ENCODE measurements at places on chromosomes 12 and 14.

GRCh38 chr14:33781236-33781635, 169.6 kb downstream of the EGLN3 start:
- DNase-seq, result no peak

- DNase-seq, result no peak
Measured at GRCh38 chr14:52735921-52736489, 6.0 kb downstream of the STYX start.

GRCh38 chr14:21997300-21997699, 323.7 kb upstream of the OR4E1 start:
- no peak for DNase-seq

GRCh38 chr14:56358851-56359614, 220.6 kb upstream of the TMEM260 start:
- DNase-seq, result no peak

- no peak for DNase-seq
Measured at GRCh38 chr14:101500061-101500460, 61.2 kb upstream of the DIO3 start.

- DNase-seq, result no peak
Measured at GRCh38 chr14:56554301-56554700, 25.3 kb upstream of the TMEM260 start.

- DNase-seq, result no peak
Measured at GRCh38 chr12:65269603-65270002, 8.9 kb upstream of the MSRB3 start.

GRCh38 chr14:105392131-105393090, 5.9 kb upstream of the TEX22 start:
- DNase-seq, result no peak

DNA sequence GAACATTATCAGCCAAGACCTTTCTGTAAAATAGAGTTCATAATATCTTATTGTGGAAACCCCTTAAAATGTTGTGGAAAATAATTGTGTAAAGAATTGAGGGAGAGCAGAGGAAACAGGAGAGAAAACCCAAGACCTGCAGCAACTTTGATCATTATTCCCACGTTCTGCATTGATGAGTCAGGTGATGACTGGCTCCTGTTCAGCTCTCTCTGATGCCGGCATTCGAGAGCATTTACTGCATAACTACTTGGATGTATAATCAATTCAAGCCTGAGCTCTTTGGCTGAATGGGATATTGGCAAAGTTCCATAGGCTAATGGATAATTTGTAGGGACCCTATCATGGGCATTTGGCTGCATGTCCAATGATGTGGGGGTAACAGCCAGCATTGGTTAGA, 176.3 kb upstream of the ARID2 start:
- DNase-seq, result no peak

DNA sequence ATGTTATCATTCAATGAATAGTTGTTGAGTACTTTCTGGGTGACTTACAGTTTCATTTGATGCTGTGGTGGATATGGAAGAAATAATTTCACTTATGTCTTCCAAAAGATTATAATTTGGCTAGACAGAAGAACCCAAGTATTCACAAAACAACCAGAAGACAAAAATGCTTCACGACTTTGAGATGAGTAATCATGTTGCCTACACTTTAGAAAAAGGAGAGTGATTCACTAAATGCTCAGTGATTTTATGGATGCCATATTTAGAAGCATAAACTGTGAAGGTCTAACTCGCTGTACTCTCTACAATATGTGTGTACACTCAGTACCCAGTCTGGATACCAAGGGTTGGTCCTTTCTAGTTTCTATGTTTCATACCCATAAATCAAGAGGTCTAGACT, 101.3 kb upstream of the E2F7 start:
- DNase-seq, result no peak

- DNase-seq, result no peak
Measured at GRCh38 chr12:131873293-131873692, 21.1 kb upstream of the ULK1 start.

- DNase-seq, result no peak
Measured at GRCh38 chr14:26594756-26595545, 2.9 kb downstream of the NOVA1 start.

DNA sequence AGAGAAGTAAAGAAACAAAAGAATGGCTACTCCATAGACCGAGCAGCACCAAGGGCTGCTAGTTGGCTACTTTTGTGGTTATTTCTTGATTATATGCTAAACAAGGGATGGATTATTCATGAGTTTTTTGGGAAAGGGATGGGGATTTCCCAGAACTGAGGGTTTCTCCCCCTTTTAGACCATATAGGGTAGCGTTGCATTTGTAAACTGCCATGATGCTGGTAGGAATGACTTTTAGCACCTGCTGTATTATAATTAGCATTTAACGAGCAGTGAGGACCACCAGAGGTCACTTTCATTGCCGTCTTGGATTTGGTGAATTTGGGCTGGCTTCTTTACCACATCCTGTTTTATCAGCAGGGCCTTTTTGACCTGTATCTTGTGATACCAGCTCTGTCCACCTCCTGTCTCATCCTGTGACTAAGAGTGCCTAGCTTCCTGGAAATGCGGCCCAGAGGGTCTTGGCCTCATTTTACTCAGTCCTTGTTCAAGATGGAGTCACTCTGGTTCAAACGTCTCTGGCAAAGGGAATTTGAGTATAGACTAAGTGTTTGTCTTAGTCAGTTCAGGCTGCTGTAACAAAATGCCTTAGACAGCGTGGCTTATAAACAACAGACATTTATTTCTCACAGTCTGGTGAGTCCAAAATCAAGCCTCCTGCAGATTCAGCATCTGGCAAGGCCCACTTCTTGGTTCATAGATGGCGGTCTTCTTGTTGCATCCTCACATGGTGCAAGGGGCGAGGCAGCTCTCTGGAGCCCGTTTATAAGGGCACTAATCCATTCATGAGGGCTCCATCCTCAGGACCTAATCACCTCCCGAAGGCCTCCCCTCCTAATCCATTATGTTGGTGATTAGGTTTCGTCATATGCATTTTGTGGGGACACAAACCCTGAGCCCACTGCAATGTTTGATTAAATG, 348.3 kb upstream of the SFSWAP start:
- DNase-seq, result no peak

GRCh38 chr12:118035190-118036041, 18.9 kb downstream of the RFC5 start:
- peak; percentile 17 for DNase-seq

GRCh38 chr12:111428728-111429175, 23.0 kb downstream of the SH2B3 start:
- DNase-seq, result peak; percentile 47

DNA sequence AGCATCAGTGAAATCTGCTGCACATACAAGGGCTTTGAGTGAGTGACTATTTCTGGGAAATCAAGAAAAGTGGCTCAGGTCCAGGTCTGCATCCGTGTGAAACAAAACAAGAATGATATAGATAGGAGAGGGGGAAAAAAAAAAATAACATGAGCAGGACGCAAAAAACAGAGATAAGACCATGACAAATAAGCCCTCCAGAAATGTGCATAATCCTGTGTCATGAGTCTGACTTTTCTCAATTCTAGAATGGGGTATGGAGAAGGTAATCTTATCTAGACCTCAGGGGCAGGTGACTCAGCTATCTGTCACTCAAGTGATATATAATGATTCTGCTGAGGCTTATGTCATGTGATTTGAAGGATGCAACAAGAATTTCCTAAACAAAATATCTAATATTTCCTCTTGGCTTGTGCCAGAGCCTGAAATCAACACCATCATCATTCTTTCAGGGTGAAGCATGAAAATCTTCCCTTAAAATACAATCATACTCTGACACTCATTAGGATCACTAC, 250.0 kb downstream of the PHLDA1 start:
- DNase-seq, result no peak

DNA sequence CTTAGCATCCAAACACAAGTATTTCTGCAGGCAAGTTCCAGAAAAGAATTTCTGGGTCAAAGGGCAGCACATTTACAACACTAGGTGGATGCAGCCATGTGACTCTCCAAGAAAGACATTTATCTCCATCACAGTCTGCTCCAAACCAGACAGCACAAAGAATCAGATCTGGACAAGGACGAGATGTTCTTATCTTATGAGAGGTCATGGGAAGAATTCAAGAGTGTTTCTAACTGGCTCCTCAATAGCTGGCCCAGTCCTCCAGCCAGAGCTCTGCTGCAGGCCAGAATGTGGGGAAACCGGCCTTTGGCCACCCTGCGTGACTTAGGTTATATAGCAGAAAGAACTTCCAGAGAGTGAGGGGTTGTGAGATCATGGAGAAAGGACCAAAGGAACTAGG, 17.4 kb downstream of the TMEM119 start:
- DNase-seq, result no peak

- DNase-seq, result peak; percentile 58
Measured at GRCh38 chr14:63840981-63841380, 11.8 kb upstream of the SYNE2 start.

- DNase-seq, result no peak
Measured at GRCh38 chr14:87840906-87841305, 152.1 kb downstream of the GALC start.

- DNase-seq, result no peak
Measured at GRCh38 chr12:82714427-82714826, 27.7 kb downstream of the TMTC2 start.

- DNase-seq, result no peak
Measured at GRCh38 chr12:123200414-123200813, 32.5 kb downstream of the MPHOSPH9 start.

GRCh38 chr12:14826491-14826890, 12.5 kb upstream of the SMCO3 start:
- no peak for DNase-seq

DNA sequence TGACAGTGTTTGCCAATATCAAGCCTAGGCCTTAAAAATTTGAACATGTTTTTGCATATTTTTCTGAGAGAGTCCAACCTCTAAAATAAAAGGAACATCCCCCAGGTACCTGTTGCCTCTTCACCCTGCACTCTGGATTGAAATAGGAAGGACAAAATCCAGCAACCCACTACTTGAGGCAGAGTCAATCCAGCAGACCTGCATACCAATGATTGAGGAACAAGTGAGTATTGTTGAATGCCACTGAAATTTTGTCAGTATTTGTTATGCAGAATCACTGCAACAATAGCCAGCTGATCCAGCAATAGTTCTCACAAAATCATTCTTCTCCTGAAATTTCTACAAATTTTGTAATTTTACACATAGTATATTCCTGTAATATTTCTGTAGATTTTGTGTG, 460.6 kb upstream of the FOXG1 start:
- no peak for DNase-seq

DNA sequence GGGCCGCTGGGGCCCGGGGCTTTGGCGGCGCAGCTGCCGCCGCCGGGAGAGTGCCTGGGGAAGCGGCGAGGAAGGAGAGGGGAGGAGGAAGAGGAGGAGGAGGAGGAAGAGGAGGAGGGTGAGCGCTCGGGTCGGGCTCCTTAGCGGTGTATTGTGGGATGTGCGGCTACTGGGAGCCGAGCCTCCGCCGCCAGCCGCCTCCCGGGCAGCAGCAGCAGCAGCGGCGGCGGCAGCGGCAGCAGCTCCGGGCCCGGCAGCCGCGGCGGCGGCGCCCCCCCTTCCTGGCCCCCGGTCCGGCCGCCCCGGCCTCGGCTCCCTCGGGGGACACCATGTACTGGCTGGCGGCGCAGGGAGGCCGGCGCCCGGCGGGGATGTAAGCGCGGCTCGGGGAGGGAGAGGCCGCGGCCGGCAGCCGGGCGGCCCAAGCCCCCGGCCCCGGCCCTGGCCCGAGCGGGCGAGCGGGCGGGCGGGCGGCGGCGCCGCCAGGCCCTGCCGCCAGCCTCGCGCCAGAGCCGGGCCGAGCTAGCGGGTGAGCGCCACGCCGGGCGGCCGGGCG, at the start of gene SETD1B:
Gene SETD1B (plus strand): TSS at position 149 of the 556 bp plus-strand sequence. CDS start 729 bp downstream, outside the sequence.
- DNase-seq, result peak; percentile 65

DNA sequence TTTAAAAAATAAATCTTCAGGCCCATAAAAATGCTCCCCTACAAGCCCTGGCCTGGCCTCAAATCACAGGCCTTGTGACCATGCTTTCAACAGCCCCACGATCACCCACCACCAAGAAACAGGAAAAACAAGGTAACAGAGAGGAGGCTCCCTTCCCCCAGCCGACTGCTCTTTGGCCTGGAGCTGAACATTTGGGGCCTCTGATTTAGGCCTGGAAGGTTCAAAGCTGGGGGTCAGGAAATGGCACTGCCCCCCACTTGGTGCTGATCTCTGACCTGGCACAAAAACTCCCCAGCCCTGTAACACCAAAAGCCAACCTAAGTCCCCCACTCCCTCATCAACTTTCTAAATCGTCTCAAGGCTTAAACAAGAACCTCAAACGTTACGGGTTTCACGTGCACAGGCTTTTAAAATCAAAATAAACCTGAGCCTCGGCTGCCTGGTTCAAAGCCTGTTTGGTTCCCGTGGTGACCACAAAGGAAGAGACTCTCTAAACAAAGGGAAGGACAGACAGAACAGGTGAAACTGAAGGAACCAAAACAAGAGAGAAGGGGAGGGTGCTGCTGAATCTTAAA, 9.0 kb downstream of the ACTN1 start:
- DNase-seq, result no peak

DNA sequence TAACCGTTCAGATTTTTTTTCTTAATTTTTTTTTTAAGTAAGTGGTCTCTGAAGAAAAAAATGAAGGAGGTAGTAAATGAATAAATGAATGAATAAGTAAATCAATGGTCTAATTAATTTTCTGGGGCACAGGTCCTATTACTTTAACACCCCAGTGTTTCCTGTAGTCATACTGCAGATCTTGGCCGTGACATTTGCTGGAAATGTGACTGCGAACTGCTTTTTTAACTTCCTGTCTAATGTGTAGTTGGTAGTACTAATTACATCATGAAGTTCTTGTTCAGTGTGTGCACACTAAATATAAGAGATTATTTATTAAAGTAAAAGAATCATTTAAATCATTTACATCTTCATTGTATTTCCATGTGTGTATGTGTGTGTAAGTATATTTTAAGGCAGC, 45.4 kb downstream of the AEBP2 start:
- no peak for DNase-seq

GRCh38 chr12:68364893-68365725, 32.9 kb upstream of the MDM1 start:
- DNase-seq, result peak; percentile 86

GRCh38 chr12:65525491-65526141, 247.1 kb downstream of the MSRB3 start:
- no peak for DNase-seq

GRCh38 chr12:27820564-27820963, 40.5 kb upstream of the MANSC4 start:
- DNase-seq, result no peak

DNA sequence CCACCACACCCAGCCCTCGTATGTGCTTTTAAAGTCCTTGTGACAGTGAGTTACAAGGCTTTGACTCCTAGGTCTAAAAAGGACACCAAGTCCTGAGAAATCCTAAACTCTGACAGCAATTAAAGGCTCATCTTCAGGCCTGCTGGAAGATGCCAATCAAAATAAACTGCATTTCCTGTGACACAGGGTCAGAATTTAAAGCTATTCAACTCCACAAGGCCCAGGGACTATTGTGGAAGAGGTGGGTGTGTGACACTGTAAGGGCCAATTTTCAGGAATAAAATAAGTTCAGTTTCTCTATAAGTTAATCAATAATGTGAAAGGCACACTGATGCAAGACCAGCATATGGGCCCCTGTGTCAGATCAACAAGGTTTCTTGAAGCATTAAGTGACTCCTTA, 69.5 kb upstream of the HECTD1 start:
- no peak for DNase-seq

GRCh38 chr14:30559638-30560091, 707 bp downstream of the G2E3 start:
- no peak for DNase-seq
